Brain pericyte (primary cell): ENCODE measurements at places on chromosomes 3 and 15.

DNA sequence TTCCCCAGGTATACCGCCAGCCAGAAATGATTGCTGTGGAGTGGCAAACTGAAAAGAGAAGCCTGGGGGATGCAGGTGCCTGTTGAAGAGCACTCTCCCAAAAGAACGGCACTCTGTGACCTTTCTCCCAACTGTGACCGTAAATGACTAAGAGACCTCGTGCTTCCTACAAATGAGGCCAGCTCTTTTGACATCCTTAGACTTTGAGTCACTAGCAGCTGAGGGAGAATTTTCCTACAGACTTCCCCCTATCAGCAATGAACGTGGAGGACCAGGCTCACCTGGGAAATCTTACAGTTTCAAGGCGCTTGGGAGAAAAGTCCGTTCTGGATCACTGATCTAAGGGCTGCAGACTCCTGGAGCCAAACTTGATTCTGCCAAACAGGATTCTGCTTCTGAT, 8.6 kb downstream of the AQP9 start:
- DNase-seq, result no peak

DNA sequence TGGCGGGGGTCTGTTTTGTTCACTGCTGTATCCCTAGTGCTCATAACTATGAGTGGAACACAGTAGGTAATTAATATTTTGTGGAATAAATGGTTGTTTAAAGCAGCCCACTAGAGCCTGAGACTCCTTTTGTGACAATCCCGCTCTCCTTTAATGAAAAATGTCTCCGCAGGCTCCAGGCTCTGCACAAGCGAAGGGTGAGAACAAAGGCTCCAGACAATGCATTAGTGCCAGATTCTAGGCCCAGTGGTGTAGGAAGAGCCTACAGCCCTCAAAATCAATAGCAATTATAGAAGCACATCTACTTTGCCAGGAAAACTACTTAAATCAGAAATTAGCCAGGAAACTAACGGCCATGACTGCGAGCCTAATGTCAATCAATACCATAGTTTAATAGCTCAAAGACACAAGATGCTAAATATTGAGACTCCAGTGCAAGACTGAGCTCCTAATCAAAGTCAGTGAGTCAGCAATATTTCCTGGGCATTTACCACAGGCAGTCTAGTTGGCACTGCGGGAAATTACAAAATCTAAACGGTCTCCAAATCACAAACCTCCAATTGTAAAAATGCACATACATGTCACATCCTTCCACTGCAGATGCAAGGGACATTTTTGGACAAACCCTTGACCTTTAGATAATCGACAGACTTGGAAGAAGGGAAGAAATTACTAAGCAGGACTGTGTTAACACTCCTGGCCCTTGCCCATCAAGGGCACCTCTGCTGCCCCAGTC, 2.3 kb downstream of the ANXA2 start:
- DNase-seq, result no peak

- DNase-seq, result no peak
These were observed 53.1 kb downstream of the CLDN1 start for GRCh38 chr3:190269101-190269500.

DNA sequence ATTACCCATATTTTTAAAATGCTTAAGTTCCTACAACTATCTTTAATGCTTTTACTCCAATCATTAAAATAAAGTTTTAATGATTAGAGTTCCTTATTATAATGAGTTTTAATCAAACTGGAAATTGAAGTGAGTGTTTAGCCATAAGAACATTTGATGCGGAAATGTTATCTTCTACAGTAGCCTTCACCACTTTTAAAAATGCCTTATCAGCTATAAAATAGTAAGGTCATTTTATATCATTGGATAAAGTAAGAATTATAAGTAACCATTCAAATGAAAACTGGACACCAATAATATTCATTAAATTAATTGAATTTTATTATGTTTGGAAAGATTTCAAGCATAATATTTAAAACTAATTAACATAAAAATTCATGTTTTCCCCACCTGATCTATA, 825.0 kb upstream of the ROBO1 start:
- no peak for DNase-seq

- no peak for DNase-seq
These were observed 43.9 kb downstream of the SRGAP3 start for GRCh38 chr3:9205345-9206143.

DNA sequence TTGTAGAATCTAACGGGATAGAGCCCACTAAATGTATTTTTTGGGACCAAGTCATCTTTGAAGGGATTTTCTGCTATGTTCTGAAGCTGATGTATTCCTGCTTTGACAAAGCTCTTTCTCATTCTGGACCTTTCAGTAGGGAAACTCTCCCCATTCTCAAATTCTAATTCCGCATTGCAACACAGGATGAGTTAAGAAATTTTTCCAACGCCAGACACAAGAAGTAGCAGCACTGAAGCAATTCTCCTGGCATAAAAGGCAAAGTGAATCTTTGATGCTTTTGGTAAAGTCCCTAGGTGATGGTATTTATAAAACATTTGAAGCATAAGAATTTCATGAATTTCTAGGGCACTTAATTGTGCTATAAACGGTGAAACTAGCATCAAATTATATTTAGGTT, 76.8 kb downstream of the ZPLD1 start:
- no peak for DNase-seq

GRCh38 chr3:149277331-149277813, 55.7 kb upstream of the CP start:
- DNase-seq, result peak; percentile 56

DNA sequence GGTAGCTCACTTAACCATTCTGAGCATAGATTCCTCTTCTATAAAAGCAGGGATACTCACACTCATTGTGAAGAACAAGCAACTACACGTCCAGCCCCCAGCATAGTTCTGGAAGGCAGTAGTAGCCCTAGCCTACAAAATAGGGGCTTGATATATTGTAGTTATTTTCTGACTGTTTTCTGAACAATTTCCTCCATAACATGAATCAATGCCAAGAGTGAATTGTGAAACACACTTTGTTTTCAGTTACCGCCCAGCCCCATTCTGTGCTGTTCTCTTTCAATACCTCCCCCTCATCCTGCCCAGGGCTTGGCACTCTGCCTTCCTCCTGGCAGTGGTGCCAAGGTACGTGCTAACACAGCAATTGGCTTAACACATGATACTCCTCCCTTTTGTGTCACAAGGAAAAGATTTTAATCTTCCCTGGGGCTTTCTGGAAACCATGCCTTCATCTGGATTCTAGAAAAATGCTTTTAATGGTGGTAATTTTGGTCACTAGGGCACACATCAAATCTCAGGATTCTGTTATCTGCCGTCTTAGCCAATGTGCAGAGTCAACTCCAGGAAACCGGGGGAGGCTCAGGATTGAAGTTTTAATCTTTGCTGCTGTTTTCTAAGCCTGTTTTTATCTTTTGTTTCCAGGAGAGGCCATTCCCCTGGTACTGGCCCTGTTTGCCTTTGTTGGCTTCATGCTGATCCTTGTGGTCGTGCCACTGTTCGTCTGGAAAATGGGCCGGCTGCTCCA, 37.2 kb downstream of the IL20RB start:
- no peak for DNase-seq

GRCh38 chr15:81491414-81492096, 117.5 kb upstream of the TMC3 start:
- DNase-seq, result no peak

GRCh38 chr15:78909160-78909695, 35.6 kb downstream of the CTSH start:
- DNase-seq, result no peak

- no peak for DNase-seq
These were observed 498.0 kb downstream of the MECOM start for GRCh38 chr3:169165196-169166158.

DNA sequence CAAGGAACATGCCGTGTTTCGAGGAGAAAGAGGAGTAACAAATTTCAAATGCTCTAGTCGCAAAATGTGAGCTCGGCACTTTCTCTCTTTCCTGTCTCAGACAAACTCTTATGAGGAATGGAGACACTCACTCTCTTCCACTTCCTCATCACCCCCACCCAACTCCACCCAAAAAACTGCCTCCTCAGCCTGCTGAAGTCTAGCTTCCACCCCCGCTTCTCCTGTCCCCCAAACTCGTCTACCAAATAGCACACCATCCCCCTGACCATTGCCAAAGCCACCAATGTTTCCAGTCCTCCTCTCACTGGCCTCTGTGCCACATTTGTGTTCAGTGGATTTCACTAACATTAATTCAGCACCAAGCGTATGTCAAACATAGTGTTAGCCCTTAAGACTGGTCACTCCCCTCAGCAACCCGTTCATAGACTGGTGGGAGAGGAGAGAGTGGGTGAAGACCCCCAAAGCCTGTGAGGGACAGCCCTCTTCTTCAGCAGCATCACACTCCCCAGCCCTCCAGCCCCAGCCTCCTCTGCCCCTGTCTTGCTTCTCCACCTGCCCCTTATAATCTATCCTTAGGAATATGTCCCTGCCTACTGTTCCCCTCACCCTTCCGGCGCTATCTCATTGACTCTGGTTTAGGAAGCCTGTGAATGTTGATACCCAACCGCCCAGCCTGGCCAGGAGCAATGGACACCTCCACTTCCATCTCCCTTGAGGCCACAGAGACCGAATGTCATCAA, 77.3 kb downstream of the FAM174B start:
- no peak for DNase-seq

GRCh38 chr3:69948246-69948862, 51.2 kb upstream of the SAMMSON start:
- DNase-seq, result no peak

DNA sequence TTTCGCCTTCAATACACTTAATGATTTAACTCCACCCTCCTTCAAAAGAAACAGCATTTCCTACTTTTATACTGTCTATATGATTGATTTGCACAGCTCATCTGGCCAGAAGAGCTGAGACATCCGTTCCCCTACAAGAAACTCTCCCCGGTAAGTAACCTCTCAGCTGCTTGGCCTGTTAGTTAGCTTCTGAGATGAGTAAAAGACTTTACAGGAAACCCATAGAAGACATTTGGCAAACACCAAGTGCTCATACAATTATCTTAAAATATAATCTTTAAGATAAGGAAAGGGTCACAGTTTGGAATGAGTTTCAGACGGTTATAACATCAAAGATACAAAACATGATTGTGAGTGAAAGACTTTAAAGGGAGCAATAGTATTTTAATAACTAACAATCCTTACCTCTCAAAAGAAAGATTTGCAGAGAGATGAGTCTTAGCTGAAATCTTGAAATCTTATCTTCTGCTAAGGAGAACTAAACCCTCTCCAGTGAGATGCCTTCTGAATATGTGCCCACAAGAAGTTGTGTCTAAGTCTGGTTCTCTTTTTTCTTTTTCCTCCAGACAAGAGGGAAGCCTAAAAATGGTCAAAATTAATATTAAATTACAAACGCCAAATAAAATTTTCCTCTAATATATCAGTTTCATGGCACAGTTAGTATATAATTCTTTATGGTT, at the start of gene CCR5:
Gene CCR5 (plus strand): TSS at position 108 of the 680 bp plus-strand sequence. CDS start 1,957 bp downstream, outside the sequence.
- DNase-seq, result no peak

- DNase-seq, result no peak
These were observed 42.7 kb upstream of the TOP2B start for GRCh38 chr3:25707268-25707926.

DNA sequence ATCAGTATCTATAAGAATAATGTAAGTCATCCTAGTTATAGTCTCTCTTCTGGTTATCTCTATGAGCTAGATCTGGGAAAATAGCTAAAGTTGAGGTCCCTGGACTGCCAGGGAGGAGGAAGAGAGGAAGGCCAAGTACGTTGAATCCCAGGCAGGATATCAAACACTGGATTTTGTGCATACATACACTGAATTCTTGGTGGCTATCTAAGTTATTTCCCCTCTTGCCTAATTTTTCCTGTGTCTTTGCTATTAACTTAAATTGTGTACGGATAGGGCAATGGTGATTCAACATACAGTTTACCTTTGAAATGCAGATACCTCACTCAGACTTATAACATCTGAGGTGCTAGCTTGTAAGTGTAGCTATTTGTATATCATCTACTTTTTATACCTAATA, 27.2 kb downstream of the FBXO22 start:
- DNase-seq, result no peak

DNA sequence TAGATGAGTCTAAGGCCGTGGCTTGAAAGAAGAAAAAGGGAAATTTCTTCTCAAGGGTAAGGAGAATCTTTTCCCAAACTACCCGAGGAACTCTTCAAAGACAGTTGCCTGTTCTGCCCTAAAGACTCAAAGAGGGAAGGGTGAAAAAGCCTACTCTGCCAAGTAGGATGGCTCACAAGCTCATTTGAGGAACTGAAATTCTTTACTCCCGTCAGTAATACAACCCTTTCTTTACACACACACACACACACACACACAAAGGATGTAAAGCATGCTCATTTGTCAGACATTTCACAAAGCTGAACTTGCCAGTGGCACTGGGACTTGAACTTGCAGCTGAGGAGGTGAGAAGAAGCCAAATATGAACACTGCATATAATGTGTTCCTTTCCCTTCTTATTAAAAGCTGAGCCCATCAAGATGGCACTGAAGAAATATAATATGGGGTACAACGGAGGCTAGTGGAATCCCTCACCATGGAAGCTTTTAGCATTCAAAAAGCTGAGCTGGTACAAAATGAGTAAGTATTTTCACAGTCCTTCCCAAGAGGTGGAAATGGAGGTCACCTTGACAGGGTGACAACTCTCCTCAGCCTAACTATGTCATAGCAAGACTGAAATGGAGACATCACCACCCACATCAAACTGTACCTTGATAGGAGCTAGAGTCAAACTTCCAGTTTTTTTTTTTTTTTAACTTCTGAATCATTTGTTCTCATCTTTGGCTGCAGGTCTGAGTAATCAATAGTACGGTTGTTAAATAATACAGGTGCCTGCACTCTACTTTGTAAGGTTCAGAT, 57.6 kb downstream of the TAFA4 start:
- DNase-seq, result no peak

- DNase-seq, result no peak
These were observed 51.8 kb upstream of the DGKG start for GRCh38 chr3:186413615-186414415.

DNA sequence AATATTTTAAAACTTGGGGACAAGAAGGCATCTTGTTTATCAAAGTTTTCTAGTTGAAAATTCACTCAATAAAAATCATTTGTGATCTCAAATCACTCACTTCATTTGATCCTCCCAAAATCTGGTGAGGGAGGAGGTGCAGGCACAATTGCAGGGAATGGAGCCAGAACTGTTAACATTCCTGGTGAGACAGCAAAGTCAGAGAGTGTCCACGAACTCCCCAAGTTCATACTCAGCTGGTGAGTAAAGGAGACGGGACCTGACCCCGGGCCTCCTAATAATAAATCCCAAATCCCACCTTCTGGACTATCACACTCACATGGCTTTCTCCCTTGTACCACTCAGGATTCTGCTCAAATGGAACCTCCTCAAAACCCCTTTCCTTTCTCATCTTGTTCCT, 252.3 kb upstream of the LRTM1 start:
- DNase-seq, result no peak

DNA sequence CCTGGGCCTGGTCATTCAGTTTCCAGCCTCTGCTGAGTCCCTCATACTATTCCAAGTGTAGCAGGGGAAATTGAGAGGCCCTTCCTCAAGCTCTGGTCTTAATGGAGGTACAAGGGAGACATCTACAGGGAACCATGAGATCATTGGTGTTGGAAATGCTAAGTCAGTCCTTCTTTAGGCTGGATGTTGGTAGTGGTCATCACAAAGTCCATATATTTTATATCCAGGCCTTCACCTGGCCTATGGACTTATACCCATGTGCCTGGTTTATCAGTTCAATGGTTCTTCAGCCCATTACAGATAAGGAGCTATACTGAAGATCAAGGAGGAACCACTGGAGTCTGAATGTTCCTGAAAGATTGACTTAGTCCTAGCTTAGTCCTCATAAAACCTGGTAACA, 135.0 kb downstream of the STAG1 start:
- DNase-seq, result no peak

- no peak for DNase-seq
These were observed 57.3 kb downstream of the FRMD5 start for GRCh38 chr15:44137750-44138149.
